A172 (cell line): ENCODE measurements at places on chromosomes 7 and 10. TPM values are rescaled to one million over a fixed set of nuclear protein-coding genes. Genes with fewer than 3 reads are reported as not detected.

DNA sequence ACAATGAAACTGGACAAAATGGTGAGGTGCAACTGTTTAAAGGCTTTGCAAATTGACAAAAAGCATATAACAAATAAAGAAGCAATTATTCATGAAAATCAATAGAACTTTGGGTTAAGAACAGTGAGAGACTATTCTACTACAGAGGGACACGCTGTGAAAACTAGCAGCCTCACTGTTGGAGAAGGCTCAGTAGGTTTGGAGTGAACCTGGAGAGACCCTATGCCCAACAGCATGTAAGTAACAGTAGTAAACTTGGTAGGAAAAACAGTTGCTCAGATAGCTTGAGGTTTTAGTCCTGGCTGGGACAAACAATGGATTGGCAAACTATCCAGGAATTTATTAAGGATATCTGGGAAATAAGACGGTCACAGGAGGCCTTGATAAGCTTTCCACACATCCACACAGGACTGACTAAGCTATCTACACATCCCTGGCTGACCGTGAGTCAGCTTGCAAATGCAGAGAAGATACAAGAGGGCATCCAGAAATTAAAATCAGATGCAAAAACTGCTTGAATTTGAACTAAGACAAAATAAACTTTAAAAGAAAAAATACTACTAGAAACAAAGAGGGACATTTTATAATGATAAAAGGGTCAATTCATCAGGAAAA, 15.9 kb downstream of the FAM149B1 start:
- peak; percentile 54 for DNase-seq

GRCh38 chr10:22433875-22434274, 88.6 kb downstream of the SPAG6 start:
- DNase-seq, result peak; percentile 94

DNA sequence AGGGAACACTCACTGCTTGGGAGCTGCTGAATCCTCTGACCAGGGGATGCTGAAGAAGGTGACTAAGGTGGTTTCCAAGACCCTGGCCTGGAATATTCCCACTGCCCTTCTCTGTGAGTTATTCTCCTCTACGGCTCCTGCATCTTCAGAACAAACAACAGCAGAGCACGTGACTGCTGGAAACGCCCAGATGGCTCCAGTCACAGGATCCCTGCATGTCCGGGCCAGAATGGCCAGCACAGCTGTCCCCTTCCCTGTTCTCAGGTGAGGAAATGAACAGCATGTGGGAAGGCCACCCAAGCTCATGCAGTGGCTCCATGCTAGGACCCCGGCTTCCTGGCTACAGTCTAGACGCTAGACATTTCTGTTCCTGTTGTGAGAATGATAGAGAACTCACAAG, 43.1 kb downstream of the GHRHR start:
- no peak for DNase-seq

DNA sequence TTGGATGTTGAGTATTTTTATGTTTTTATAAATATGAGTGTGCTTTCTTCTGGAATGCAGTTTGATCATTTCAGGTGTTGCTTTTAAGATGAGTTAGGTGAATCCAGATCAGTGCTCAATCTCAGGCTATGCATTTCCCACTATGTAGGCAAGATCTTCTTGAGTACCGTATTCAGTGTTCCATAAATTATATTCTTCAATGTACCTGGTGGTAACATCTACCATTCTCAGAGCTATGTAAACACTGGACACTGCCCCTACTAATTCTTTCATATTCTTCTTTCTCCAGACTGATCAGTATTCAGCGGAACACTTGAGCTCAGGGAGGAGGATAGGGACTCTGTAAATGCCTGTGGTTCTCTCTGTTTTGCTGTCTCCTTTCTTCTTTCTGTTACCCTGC, 25.5 kb upstream of the NME8 start:
- DNase-seq, result no peak

The NUTM2A gene
- total RNA-seq, result 0.26 and 0.36 TPM in 2 replicates

DNA sequence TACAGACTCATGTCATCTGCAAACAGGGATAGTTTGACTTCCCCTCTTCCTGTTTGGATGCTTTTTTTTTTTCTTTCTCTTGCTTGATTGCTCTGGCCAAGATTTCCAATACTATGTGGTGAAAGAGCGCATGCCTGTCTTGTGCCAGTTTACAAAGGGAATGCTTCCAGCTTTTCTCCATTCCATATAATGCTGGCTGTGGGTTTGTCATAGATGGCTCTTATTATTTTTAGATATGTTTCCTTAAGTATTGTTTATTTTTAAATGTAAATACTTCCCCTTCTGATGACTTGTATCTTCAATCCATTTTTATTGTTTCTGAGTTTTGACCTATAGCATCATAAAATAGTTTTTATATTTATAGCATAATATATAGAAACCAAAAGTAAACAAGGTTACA, 17.9 kb downstream of the FAM237B start:
- no peak for DNase-seq

The WNT8B gene
- total RNA-seq, result not detected in 2 replicates

DNA sequence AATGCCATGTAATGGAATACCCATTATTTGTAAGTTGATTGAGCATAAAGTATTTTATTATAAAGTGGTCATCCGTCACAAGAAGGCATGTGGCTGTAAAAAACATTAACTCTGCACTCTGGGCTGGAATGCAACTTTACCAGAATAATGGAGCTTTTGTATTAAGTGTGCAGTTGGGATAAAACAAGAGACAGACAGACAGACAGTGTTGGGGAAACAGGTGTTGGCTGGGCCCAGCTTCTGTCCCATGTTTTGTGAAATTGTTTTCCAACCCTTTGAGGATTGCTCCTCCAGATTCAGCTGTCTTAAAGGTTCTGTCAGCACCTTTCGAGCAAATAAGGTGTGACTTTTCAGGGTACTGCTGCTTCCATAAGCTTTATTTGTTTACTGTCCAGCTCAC, 67.9 kb upstream of the NFKB2 start:
- DNase-seq, result no peak

DNA sequence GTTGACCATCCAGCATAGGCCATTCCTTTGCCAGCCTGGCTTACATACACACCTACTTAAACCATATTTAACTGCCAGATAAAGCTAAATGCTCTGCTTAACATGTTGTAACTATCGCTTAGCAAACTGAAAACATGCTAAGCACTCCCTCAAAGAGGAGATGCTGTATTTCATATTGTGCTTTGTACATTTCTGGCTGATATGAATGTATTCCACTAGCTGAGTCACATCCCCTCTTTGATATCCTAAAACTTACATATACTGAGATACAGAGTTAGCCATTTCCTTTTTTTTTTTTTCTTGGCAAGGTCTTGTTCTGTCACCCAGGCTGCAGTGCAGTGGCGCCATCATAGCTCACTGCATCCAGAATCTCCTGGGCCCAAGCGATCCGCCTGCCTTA, 99.4 kb downstream of the TPST1 start:
- peak; percentile 11 for DNase-seq

The CYP17A1 gene
- total RNA-seq, result not detected in 2 replicates

DNA sequence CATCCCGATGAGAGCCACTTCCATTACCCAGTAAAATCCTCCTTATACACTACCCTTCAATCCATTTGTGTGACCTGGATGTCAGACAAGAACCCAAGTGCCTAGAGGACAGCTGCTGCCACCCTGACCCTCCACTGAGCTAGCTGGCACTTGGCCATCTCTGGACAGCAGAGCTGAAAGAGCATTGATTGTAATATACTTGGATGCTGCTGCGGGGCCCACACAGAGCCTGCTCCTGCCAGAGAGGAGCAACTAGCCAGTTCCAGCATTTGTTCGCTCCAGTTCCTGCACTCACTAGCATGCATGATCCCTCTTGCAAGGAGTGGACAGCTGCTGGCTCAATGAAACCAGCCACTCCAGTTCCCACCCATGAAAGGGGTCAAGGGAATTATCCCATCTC, 8.4 kb upstream of the TMEM254 start:
- DNase-seq, result no peak

DNA sequence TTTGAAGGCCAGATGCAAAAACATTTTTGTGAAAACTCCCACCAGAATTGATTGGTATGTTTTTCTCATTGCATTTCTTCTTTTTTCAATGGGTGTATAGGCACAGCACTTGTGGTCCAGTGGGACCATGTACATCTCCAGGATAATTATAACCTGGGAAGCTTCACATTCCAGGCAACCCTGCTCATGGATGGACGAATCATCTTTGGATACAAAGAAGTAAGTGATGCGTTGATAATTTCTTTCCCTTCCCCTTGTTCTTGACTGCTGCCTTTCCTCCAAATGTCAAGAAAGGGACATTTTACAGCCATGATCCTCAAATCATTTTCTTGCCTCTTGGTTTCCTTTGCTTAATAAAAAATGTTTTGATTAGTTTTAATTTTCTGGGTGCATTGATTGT, 331.5 kb downstream of the PLXDC2 start:
- peak; percentile 1 for DNase-seq

The SFTPD gene
- 0.12 TPM in 1 of 2 replicates, not detected in the other for total RNA-seq

- peak; percentile 70 for DNase-seq
Measured at GRCh38 chr7:55733241-55734140, 129.1 kb downstream of the SEPTIN14 start.

- DNase-seq, result no peak
Measured at GRCh38 chr7:27314111-27314510, 71.5 kb downstream of the EVX1 start.

The SEMA3C gene
- total RNA-seq, result 268 and 305 TPM in 2 replicates

DNA sequence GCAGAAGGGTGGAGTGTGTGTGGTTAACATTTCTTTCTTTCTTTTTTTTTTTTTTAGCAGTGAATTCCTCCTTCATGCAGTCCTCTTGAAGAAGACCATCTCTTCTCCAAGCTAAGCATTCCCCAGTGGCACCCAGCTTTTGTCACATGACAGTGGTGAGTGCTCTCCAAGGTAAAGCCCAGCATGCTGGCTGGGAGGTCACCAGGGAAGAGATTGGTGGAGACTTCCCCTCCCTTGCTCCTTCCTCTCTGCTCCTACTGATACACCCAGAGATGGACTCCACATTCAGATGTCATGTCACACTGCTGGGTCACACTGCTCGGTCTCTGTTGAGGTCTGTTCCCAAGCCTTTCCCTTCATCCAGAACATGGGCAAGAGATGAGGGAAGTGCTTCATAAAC, 55.3 kb downstream of the FRMPD2 start:
- no peak for DNase-seq

GRCh38 chr10:27244976-27245375, 4.4 kb upstream of the ACBD5 start:
- no peak for DNase-seq

The NEURL1 gene
- 0.17 TPM in 1 of 2 replicates, not detected in the other for total RNA-seq

DNA sequence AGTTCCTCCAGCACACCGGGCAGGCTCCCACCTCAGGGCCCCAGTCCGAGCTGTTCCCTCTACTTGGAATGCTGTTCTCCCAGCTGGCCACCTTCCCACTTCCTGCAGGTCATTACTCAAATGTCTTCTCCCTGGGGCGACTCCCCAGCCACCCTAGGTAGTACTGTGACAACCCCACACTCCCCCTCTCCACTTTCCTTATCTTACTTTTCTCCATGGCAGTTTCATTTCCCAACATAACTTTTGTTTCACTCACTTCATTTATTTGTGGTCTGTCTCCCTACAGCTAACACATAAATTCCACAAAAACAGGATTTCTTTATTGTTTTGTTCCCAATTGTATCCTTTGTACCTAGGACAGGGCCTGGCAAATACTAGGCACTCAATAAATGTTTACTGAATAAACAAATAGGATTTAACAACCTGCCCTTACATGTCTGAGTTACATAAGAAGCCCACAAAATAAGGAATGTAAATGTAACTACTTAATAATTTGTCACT, 76.5 kb downstream of the JAZF1 start:
- peak; percentile 63 for DNase-seq

GRCh38 chr10:101065481-101066145, 3.8 kb downstream of the KAZALD1 start:
- DNase-seq, result no peak

The FKBP6 gene
- not detected in 2 replicates for total RNA-seq

GRCh38 chr7:26858241-26858715, 6.1 kb downstream of the SKAP2 start:
- DNase-seq, result no peak

- no peak for DNase-seq
Measured at GRCh38 chr10:121838149-121838548, 89.7 kb downstream of the ATE1 start.

GRCh38 chr10:4671451-4672145, 154.4 kb upstream of the AKR1E2 start:
- peak; percentile 85 for DNase-seq

DNA sequence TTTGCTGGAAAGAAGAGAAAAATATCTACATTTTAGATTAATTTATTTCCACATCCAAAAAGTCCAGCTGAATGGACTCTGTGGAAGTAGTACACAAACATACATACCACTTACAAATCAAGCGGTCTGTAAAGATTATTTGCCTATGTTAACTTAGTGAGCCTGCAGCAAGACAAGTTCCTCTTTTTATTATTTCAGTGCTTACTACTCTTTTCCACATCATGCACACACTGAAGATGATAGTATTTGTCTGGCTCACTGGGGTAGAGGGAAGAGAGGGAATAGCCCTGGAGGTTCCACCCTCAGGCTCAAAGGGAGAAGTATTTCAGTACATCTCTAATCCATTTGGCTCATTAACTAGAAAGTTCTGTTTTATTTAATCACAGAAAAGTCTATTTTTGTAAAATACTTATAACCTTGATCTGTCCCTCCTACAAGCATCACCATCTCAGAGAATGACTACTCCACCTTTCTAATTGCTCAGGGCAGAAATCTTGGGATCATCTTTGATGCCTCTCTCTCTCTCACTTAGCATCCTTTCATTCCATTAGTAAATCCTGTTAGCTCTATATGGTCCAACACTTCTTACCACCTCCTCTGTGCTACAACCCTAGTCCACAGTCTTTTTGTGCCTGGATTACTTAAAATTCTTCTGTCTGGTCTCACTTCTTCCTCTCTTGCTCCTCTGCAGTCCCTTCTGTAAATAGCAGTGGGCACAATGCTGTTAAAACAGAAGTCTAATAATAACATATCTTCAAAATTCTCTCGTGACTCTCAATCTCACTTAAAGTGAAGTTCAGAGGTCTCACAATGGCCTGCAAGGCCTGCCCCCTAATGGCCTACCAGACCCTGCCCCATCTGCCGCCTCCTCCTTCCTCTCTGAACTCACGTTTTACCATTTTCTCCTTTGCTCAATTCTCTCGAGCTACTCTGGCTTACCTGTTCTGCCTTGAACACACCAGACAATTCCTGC, 64.3 kb upstream of the CCDC6 start:
- no peak for DNase-seq
